Stimulated activated CD4-positive, alpha-beta T cell treated with anti-CD3 and anti-CD28 coated beads, Interleukin-1b, Interleukin-23, amount 100 ng/mL, for 1 hour (primary cell): ENCODE measurements at places on chromosomes 16 and 17.

GRCh38 chr16:11236461-11237254, 19.3 kb downstream of the SOCS1 start:
- DNase-seq, result no peak

- no peak for DNase-seq
Measured at GRCh38 chr16:56734429-56734828, 4.5 kb downstream of the NUP93 start.

- DNase-seq, result peak; percentile 49
Measured at GRCh38 chr16:48611329-48612137, 1.6 kb upstream of the N4BP1 start.

DNA sequence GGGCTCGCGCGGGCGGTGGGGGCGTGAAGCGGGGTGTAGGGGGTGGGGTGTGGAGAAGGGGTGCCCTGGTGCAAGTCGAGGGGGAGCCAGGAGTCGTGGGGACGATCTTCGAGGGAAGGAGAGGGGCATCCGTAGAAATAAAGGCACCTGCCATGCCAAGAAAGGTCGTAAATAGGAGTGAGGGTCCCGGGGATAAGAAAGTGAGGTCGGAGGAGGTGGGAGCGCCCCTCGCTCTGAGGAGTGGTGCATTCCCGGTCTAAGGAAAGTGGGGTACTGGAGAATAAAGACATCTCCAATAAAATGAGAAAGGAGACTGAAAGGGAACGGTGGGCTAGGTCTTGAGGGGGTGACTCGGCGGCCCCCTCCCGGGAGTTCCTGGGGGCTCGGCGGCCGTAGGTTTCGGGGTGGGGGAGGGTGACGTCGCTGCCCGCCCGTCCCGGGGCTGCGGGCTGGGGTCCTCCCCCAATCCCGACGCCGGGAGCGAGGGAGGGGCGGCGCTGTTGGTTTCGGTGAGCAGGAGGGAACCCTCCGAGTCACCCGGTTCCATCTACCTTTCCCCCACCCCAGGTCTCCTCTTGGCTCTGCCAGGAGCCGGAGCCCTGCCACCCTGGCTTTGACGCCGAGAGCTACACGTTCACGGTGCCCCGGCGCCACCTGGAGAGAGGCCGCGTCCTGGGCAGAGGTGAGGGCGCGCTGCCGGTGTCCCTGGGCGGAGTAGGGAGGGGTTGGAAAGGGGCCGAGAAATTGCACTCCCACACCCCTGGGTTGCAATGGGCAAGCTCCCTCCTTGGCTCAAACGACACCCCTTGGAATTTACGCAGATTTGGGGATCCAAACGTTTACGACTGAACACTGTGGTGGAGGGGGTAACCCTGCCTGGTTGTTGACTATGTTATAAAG, 888 bp downstream of the CDH1 start:
- DNase-seq, result no peak

DNA sequence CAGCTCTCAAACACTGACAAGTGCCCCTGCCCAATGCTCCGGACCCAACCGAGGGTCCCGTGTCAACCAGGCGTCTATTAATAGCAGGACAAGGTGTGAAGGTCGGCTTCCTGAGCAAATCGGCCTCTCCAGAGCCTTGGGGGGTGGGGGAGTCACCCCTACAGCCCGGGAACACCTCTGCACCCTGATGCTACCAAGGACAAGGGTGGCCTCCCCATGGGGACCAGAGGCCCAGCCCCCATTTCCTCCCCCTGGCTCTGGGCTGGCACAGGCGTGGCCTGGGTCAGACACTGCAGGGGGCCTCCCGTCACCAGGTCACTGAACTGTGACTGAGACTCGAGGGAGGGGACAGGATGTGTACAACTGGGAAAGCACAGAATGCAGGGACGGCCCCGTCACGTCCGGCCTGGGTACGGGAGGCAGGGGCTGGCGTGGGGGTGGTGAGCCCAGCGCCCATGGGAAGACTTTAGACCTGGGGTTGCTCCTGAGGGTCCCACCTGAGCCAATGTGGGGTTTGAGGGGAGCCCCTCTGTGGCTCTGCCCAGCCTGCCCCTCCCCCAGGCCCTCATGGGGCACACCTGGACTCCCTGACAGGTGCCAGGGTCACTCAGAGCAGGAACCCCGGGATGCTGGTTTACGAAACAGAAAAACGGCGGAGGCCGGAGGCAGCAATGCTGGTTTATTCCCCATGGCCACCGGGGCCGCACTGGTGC, 579 bp upstream of the CYBA start:
- DNase-seq, result peak; percentile 45

DNA sequence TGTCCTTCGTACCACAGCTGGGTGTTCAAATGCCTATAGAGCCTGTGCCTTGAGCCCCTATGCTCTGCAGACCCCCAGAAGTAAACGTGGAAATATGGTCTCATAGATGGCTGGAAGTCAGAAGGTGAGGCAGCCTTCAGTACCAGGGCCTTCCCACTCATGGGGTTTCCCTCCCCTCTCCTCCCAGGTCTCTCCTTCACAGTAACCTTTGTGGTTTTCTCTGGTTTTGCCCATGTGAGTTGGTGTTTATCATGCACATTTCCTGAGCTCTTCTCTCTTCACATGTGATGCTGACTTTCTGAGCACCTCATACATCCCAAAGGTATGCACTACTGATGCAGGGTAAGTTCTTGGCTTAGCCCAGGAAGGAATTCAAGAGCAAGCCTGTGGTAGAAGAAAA, 35.4 kb downstream of the TMEM114 start:
- no peak for DNase-seq

- DNase-seq, result no peak
Measured at GRCh38 chr16:84161037-84161436, 15.9 kb downstream of the DNAAF1 start.

- no peak for DNase-seq
Measured at GRCh38 chr16:8712589-8713361, 38.4 kb downstream of the ABAT start.

DNA sequence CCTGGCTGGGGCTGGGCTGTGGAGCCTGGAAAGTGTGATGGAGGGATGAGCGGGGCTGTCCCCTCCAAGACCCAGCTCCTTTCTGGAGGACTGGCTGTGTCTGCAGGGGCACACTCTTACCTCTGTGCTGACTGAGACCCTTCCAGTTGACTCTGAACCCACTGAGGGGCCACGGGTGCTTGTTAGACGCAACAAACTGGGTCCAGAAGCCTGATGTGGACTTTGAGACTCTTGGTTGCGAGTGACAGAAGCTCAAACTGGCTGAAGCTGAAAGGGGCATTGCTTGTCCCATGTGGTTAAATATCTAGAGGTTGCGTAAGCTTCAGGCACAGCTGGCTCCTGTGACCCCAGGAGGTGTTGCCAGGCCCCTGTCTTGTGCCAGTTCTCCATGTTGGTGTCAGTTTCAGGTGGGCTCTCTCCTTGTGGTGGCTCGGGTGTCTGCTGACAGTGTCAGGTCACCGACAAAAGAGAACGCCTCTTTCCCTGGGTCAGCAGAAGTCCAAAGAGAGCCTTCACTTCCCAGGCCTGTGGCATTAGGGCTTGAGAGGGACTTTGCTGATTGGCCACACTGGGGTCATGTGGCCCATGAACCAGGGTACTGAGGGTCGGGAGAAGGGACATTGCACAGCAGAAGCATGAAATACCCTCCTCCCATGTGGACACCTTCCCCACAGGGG, 16.7 kb downstream of the ADCY7 start:
- DNase-seq, result no peak

DNA sequence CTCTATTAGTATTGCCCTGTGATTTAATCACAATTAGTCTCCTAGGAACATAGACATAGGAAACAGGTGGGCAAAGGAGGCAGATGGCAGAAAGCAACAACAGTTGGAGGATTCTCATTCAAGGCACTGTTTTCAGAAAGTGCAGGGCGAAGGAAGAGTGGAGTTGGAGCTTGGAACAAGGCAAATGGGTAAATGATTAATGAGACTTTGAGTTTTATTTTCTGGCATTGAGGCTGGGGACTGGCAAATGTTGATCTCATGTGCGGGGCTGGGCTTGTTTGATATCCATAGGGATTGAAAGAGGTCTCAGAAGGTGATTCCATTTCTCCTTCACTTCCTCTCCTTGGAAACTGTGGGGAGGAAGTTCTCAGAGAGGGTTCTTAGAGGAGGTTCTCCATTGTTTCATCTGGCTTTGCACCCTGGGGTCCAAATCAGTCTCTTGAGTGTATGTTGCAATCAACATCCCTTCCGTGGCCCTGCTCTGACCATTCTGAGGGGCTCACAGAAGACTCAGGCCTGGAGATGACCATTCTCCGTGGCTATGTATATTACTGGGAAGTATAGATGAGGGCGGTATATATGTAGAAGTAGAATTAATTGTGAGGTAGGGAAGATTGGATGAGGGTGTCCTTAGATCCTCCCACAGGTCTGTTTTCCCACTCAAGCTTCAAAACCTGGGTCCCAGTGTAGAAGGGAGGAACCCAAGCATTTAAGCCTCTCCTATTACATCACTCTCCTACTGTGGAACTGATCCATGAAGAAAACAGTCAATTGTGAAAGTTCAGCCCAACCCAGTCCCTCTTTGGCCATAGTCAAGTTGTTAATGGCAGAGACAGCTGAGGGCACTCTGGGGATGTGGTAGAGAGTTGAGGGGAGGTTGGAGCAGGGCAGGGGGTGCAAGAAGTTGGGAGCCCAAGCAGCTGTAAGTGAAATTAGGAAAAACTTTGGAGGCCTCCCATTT, 36.5 kb upstream of the SRSF1 start:
- DNase-seq, result no peak

- no peak for DNase-seq
Measured at GRCh38 chr17:48244121-48244711, 136.7 kb downstream of the SNX11 start.

DNA sequence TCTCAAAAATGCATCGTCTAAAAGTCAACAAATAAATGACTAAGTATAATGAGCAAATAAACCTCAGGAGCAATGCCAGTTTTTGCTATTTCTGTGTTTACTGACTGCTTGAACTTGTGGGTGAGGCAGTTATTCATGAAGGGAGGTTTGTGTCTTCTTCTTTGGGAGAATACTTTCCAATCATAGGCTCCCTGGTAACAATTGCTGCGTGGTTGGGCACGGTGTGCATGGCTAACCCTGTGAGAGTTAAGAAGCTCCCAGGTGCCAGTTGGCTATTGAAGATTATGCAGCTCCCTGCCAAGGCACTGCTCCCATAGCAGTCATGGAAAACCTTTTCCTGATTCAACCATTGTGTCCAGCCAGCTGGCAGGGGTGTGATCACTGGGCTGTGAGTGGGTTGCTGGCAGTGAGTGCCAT, 775.9 kb upstream of the GOT2 start:
- no peak for DNase-seq

- no peak for DNase-seq
Measured at GRCh38 chr17:43553573-43553972, 7.4 kb upstream of the ETV4 start.

GRCh38 chr16:22425036-22425801, 50.8 kb upstream of the CDR2 start:
- DNase-seq, result no peak

DNA sequence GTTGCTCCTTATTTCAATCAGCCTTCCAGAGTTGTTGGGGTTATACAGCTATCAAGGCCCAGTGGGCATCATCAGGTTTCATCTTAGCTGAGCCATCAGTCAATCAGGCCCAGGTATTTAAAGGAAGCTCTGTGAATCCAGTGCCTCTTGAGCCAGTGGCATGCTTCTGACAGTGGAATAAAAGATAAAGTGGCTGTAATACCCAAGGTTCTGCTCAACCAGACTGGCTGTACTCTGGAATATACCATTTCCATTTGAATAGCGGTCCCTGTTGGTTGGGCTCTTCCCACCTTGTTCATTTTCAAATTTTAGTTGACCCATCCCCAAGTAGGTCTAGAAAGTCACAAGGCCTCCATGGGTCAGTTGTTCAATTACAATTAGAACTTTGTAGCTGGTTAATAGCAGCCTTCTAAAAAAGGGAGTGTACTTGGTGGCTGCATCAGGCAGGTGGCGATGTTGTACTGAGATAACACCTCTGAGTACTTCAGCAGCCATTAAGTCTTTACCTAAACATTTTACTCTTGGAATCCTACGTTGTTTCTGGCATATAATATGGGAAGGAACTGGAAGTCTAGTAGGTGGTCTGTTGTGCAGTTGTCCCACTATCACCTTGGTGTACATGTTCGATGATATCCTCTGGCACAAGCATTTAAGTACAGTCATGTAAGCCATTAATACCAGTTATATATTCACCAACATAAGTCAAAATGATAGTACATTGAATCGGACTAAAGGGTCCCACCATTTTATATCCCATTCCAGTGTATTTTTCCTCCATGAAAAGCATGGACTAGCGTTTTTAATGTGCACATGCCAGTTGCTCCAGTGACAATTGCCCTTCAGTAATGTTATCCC, 294.1 kb downstream of the BCAS3 start:
- DNase-seq, result no peak

DNA sequence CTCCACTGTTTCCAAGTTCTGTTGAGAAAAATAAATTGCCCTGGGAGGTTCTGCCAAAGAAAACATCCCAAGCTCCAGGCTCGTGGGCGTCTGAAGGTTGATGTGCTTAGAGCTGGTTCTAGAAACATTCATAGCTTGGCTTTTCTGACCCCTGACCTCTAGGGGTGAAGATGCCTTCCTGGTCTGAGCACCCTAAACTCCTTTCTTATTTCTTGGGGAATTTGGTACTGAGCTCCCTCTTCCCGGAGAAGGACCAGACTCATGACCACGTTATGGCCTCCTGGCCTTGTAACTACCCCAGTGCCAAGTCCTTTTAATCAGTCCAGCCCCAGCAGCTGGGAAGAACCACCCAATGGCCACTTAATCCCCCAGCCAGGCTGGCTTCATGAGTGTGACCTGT, 66.4 kb downstream of the MYH11 start:
- no peak for DNase-seq

- no peak for DNase-seq
Measured at GRCh38 chr16:16146380-16147315, 76.6 kb downstream of the ABCC6 start.

- no peak for DNase-seq
Measured at GRCh38 chr16:47999595-47999994, 156.2 kb downstream of the ABCC12 start.

GRCh38 chr16:89268987-89269735, 51.7 kb downstream of the ZNF778 start:
- no peak for DNase-seq

GRCh38 chr16:46768809-46769208, 20.7 kb upstream of the MYLK3 start:
- DNase-seq, result no peak

DNA sequence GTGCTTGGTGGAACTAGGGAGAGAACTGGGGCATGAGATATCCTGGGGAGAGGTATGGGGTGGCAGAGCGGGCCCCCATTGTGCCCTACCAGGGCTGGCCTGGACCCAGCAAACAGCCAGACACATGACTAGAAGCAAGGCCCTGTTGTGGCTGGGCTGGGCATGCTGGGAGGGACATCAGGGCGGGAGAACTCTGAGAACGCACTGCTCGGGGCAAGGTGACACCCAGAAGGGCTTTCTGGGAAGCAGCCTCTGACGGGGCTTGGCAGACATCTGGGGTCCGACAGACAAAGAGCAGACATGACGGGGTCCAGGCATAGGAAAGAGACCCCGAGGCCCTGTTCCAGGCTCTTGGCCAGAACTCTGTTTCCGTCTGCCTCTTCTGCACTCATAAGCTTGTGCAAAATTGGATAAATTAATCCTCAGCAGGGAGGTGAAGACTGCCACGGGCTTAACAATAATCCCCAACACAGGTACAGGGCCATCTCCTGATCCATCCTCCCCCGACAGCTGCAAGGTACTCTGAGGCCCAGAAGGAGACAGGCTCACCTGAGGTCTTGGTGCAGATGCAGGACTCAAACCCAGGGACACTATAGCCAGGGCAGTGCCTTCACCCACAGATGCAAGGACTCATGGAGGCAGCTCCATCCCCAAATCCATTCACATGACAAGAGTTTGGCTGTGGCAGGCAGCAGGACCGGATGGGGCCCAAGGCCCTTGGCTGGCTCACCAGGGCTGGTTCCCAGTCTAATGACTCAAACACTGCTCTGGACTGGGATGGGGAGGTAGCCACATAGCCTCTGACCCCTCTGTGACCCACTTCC, 5.4 kb downstream of the SREBF1 start:
- no peak for DNase-seq

GRCh38 chr17:39737760-39738567, at the start of gene GRB7:
Gene GRB7 (plus strand): TSS chr17:39737938. CDS start chr17:39742302, 4,364 bp downstream.
- DNase-seq, result no peak
